T-helper 22 cell (primary cell): ENCODE measurements at places on chromosomes 1 and 21.

DNA sequence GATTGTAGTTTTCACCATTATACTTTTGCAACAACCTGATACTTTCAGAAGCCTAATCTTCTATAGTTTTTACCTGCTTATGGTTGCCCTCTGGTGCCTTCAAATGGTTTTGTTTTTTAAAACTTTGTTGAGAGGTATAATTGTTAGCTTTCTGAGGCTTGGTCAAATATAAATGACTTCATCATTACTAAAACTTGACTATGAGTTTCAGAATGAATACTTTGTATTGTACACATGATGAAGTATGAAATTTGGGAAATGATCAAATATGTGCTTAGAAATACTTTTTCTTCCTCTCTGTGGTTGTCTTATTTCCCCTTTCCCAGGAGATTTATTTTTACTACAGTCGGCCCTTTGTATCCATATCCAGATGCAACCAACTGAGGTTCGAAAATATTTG lies 151.8 kb upstream of the B3GALT2 start:
- DNase-seq, result no peak

GRCh38 chr1:6294890-6295556 lies 34.1 kb upstream of the GPR153 start:
- no peak for DNase-seq

GRCh38 chr1:246367041-246367440 lies 140.0 kb downstream of the SMYD3 start:
- DNase-seq, result no peak

DNA sequence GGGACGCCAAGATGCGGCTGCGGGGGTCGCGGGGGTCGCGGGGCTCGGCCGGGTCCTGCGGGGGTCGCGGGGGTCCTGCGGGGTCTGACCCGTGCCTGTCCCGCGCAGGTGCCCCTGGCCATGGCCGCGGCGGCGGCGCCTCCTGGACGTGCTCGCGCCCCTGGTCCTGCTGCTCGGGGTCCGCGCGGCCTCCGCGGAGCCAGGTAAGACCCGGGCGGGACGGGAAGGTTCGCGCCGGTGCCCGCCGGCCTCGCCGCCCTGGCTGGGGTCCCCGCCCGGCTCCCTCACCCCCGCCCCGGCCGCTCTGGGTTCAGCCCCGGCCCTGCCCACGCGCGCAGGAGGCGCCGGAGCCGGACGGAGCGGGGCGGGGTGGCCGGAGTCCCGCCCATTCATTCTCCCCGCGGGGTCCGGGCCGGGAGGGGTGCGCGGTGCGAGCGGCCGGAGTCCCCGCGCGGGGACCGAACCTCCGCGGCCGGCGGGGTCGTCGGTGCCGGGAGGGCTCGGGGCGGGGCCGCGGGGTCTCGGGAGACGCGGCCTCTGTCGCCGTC lies 380 bp downstream of the COL18A1 start:
- no peak for DNase-seq

GRCh38 chr1:165645654-165646366 lies 14.8 kb downstream of the MGST3 start:
- peak; percentile 21 for DNase-seq

GRCh38 chr1:246639732-246640131 lies 73.5 kb downstream of the CNST start:
- DNase-seq, result no peak

DNA sequence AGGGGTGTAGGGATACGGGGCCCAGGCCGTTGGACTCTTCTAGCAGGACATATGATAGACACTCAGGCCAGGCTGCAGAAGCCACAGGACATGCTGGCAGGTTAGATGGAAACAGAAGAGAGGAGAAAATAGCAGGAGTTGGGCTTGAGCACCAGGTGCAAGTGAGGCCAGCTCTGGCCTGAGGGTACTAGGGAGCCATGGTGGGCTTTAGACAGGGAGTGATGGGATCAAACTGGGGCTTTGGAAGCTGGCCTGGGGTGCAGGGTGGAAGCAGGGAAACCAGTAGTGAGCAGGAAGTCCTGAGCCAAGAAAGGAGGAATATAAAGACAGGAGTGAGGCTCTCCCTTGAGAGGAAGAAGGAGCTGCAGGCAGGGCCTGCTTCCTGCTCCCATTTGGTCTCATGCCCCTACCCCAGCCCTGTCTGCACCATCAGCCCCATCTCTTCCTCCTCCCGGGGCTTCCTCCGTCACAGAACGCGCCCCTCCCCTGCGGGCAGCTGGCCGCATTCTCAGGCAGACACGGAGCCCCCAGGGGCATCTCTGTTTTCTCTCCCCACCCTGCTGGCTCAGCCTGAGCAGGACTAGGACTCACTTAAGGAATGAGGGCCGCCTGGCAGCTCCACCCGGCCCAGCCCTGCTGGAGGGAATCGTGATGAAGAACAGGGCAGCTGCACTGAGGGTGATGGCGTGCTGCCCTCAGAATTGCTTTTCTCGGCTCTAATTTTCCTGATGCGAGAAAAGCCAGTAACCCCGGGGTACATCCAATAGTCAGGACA lies 165.5 kb upstream of the TMEM51 start:
- DNase-seq, result no peak

DNA sequence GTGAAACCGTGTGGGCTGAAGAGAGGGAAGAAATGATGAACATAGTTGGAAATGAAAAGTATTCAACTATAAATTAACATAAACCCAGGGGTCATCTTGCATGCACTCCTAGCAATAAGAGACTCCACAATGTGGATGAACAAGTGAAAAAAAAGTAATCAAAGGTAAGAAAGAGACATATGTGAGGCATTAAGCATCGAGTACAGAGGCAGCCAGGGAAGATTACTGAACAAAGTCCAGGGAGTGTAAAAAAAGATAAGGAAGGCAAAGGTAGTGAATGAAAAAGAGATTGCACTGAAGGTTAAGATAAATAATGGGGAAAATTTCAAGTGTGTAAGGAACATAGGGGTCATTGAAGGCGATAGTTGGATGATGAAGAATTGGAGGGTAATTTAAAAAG lies 330.8 kb upstream of the PROX1 start:
- DNase-seq, result no peak

- DNase-seq, result no peak
These were observed 6.2 kb upstream of the SLC5A9 start for GRCh38 chr1:48216313-48216712.

GRCh38 chr1:56068908-56069307 lies 510.5 kb downstream of the PLPP3 start:
- no peak for DNase-seq

- no peak for DNase-seq
These were observed 3.4 kb downstream of the KDM4A start for GRCh38 chr1:43653339-43653738.
